Left ventricle myocardium inferior (tissue), 1 donor: ENCODE measurements at places on chromosomes 1 and 21.

- no peak overlapping the region for H3K27ac ChIP-seq
- H3K4me1 ChIP-seq = no peaks in the 10 kb centered on the region
- H3K27me3 ChIP-seq = peaks cover 23% of the 10 kb centered on the region
Measured at GRCh38 chr1:90048043-90048442, 53.1 kb downstream of the ZNF326 start.

DNA sequence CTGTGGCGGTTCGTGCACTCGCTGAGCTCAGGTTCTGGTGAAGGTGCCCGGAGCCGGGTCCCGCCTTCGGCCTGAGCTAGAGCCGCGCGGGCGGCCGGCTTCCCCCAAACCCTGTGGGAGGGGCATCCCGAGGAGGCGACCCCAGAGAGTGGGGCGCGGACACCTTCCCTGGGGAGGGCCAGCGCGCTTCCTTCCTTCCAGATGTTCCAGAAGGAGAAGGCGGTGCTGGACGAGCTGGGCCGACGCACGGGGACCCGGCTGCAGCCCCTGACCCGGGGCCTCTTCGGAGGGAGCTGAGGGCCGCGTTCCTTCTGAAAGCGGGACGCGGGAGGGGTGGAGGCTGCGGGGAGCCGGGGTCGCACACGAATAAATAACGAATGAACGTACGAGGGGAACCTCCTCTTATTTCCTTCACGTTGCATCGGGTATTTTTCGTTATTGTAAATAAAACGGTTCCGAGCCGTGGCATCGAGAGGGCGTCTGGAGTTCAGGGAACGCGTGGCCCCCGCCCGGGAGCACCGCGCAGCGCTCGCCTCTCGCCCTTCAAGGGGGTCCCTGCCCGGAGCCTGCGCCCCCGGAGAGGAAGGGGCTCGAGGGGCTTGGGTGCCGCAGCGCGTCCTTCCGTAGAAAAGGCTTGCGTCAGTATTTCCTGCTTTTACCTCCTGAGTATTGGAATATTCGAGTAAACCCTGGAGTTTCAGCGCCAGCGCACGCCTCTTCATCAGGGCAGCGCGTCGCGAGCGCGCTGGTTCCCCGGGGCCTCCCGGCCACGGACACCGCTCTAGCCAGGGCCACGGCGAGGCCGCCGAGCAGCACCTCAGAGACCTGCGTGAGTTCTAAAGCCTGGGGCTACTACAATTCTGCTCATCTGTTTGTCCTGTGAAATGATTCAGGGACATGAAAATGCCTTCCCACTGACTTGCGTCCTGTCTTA lies 11.5 kb downstream of the YBEY start:
- peak; percentile 38 for DNase-seq
- peaks cover 7% of the 10 kb centered on the region for H3K36me3 ChIP-seq
- H3K4me1 ChIP-seq = peaks cover 34% of the 10 kb centered on the region
- H3K27ac ChIP-seq = peak overlapping the region; percentile 86
- H3K27me3 ChIP-seq = peaks cover 9% of the 10 kb centered on the region

GRCh38 chr1:40372658-40373322 lies 737 bp upstream of the SMAP2 start:
- peaks cover 21% of the 10 kb centered on the region for H3K4me1 ChIP-seq
- H3K27me3 ChIP-seq = no peaks in the 10 kb centered on the region
- no peak overlapping the region for H3K27ac ChIP-seq
- H3K36me3 ChIP-seq = no peaks in the 10 kb centered on the region

- no peaks in the 10 kb centered on the region for H3K36me3 ChIP-seq
- H3K4me1 ChIP-seq = peaks cover 3% of the 10 kb centered on the region
- peak overlapping the region; percentile 39 for H3K27ac ChIP-seq
- H3K4me3 ChIP-seq = no peak overlapping the region
- no peaks in the 10 kb centered on the region for H3K27me3 ChIP-seq
Measured at GRCh38 chr1:222877854-222878253, 63.0 kb downstream of the DISP1 start.

- H3K4me1 ChIP-seq = peaks cover 21% of the 10 kb centered on the region
- DNase-seq = no peak
- H3K27me3 ChIP-seq = no peaks in the 10 kb centered on the region
Measured at GRCh38 chr1:172381946-172382345, 38.5 kb upstream of the C1orf105 start.

- no peak for DNase-seq
- H3K4me3 ChIP-seq = no peak overlapping the region
- H3K4me1 ChIP-seq = no peaks in the 10 kb centered on the region
- no peaks in the 10 kb centered on the region for H3K27me3 ChIP-seq
- H3K27ac ChIP-seq = no peak overlapping the region
Measured at GRCh38 chr1:118039170-118039569, 109.6 kb downstream of the WDR3 start.

- no peaks in the 10 kb centered on the region for H3K27me3 ChIP-seq
- peak overlapping the region; percentile 5 for H3K4me3 ChIP-seq
- H3K36me3 ChIP-seq = no peaks in the 10 kb centered on the region
- peaks cover 98% of the 10 kb centered on the region for H3K4me1 ChIP-seq
- no peak for DNase-seq
Measured at GRCh38 chr1:33363470-33363861, 42.6 kb upstream of the A3GALT2 start.

GRCh38 chr1:25640646-25641328 lies 24.2 kb downstream of the MAN1C1 start:
- peak overlapping the region; percentile 68 for H3K27ac ChIP-seq
- H3K4me3 ChIP-seq = no peak overlapping the region
- peaks cover 50% of the 10 kb centered on the region for H3K4me1 ChIP-seq
- no peaks in the 10 kb centered on the region for H3K27me3 ChIP-seq

DNA sequence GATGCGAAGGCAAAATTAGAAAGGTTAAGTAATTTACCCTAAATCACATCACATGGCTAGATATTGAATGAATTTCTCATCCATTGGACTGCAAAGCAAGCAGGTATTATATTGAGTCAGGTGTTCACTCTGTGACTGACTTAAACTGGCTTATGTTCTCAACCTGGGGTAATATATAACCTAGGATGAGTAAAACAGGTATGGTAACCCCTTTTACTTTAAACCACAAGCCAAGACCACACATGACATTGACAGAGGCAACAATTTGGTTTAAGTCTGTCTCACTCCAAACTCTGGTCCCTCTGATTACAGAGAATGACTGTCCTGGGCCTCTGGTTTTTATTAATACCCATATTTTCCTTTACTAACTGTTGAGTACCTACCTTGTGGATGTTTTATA lies 33.3 kb downstream of the MAEL start:
- peaks cover 4% of the 10 kb centered on the region for H3K27me3 ChIP-seq
- no peak overlapping the region for H3K4me3 ChIP-seq
- no peak overlapping the region for H3K27ac ChIP-seq
- H3K4me1 ChIP-seq = no peaks in the 10 kb centered on the region

- no peak overlapping the region for H3K4me3 ChIP-seq
- H3K4me1 ChIP-seq = no peaks in the 10 kb centered on the region
- H3K27me3 ChIP-seq = no peaks in the 10 kb centered on the region
- no peak for DNase-seq
- no peak overlapping the region for H3K27ac ChIP-seq
Measured at GRCh38 chr1:246372559-246372958, 134.5 kb downstream of the SMYD3 start.

GRCh38 chr1:222967466-222968240 lies 152.8 kb downstream of the DISP1 start:
- no peaks in the 10 kb centered on the region for H3K36me3 ChIP-seq
- H3K27ac ChIP-seq = no peak overlapping the region
- DNase-seq = no peak
- H3K27me3 ChIP-seq = no peaks in the 10 kb centered on the region
- H3K4me3 ChIP-seq = no peak overlapping the region

DNA sequence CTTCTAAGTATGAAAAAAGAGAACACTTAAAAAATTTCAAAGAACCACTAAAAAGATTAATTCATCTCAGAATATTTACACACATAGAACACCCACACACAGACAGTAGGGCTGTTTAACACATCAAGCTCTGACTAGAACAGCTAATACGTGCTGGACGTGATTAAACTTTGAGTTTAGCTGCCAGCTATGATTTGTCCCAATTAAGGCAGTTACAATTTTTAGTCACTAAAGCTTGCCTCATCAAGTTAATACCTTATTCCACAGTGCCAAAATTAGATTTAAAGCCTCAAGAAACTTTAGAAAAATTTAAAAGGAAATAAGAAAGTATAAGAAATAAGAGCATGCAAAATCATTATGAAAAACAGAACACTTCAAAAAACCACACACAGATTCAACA lies 18.9 kb downstream of the SLC16A1 start:
- H3K27ac ChIP-seq = peak overlapping the region; percentile 27
- peaks cover 58% of the 10 kb centered on the region for H3K4me1 ChIP-seq
- no peaks in the 10 kb centered on the region for H3K27me3 ChIP-seq
- DNase-seq = no peak
- H3K4me3 ChIP-seq = no peak overlapping the region

- H3K36me3 ChIP-seq = no peaks in the 10 kb centered on the region
- H3K4me1 ChIP-seq = peaks cover 20% of the 10 kb centered on the region
- H3K27me3 ChIP-seq = no peaks in the 10 kb centered on the region
- no peak for DNase-seq
- no peak overlapping the region for H3K27ac ChIP-seq
Measured at GRCh38 chr1:221439008-221439746, 302.7 kb downstream of the DUSP10 start.

DNA sequence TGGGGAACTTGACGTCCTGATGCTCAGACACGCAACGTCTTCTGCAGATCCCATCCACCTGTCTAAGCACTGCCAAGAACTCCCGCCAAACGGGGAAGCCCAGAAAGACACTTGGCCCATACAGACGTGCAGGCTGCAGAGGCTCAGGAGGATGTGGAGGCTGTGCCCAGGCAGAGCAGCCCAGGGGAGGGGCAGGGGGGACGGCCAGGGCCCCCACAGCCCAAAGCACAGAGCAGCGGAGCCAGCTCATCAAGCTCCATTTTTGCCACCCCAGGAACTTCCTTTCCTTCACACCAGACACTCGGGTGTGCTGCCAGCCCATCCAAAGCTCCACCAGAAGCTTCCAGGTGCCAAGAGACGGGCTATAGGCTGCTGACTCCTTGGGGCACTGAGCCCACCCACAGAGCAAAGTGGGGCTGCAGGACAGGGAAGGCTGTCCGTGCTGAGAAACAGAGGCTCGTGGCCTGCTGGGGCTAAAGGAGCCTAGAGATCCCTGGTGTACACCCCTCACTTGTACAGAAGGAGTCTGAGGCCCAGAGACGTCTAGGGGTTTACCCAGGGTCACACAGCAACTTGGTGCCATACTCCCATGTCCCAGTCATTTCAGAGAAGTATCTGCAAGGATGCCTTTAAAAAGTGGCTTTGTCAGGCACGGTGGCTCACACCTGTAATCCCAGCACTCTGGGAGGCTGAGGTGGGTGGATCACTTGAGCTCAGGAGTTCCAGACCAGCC lies 59.1 kb downstream of the ACOT7 start:
- H3K4me3 ChIP-seq = no peak overlapping the region
- H3K27ac ChIP-seq = no peak overlapping the region
- no peak for DNase-seq
- H3K36me3 ChIP-seq = peaks cover 8% of the 10 kb centered on the region
- H3K4me1 ChIP-seq = peaks cover 19% of the 10 kb centered on the region

GRCh38 chr1:96764469-96764868 lies 42.9 kb downstream of the PTBP2 start:
- no peak overlapping the region for H3K4me3 ChIP-seq
- H3K36me3 ChIP-seq = peaks cover 3% of the 10 kb centered on the region
- no peak overlapping the region for H3K27ac ChIP-seq
- H3K27me3 ChIP-seq = no peaks in the 10 kb centered on the region

DNA sequence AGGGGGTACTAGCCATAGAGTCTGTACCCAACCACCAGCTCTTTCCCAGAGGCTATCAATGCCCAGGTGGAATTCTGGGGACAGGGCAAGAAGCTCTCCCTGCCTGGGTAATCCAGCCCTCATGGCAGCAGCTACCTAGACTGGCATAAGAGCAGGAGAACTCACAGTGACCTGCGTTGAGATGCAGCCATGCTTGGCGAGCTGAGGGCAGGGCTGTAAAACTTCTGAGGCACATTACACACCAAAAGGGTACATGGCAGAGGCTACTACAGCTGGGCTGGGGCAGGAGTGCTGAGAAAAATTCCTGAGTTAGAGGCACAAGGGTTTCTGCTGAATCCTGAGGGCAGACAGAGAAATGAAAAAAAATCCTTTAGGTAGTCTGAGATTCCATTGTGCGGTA lies 927.9 kb upstream of the B3GALT2 start:
- H3K4me1 ChIP-seq = no peaks in the 10 kb centered on the region
- no peaks in the 10 kb centered on the region for H3K27me3 ChIP-seq
- H3K4me3 ChIP-seq = no peak overlapping the region
- no peaks in the 10 kb centered on the region for H3K36me3 ChIP-seq

DNA sequence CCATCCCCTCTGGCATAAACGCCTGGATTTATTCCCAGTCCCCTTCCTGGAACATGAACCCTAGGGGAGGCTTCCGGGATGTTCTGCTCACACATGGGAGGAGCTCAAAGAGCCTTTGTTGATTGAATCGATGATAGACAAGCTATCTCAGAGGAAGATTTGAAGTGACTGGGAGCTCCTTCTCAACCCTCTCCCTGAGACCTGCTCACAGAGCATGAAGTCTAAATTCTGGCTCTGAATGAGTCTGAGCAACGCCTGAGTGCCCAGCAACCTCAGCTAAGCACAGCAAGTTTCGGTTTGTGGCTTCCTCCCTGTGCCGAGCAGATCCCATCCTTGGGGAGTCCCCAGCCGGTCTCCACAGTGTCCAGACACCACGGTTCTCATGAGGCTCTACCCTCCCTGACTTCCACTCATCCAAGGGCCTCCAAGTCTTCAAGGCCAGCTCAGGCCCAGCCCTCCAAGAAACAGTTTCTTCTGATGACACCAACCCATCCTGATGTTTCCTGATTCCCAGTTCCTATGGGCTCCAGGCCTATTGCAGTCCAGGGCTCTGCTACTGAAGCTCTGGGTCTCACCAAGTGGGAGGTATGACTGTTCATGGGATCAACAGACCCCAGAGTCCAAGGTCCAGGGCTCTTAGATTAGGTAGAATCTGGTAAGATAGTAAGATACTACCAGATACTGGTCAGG lies 190.8 kb downstream of the DYRK1A start:
- H3K36me3 ChIP-seq = no peaks in the 10 kb centered on the region
- H3K27me3 ChIP-seq = no peaks in the 10 kb centered on the region
- H3K4me3 ChIP-seq = peak overlapping the region; percentile 10
- H3K27ac ChIP-seq = peak overlapping the region; percentile 55
- DNase-seq = no peak

DNA sequence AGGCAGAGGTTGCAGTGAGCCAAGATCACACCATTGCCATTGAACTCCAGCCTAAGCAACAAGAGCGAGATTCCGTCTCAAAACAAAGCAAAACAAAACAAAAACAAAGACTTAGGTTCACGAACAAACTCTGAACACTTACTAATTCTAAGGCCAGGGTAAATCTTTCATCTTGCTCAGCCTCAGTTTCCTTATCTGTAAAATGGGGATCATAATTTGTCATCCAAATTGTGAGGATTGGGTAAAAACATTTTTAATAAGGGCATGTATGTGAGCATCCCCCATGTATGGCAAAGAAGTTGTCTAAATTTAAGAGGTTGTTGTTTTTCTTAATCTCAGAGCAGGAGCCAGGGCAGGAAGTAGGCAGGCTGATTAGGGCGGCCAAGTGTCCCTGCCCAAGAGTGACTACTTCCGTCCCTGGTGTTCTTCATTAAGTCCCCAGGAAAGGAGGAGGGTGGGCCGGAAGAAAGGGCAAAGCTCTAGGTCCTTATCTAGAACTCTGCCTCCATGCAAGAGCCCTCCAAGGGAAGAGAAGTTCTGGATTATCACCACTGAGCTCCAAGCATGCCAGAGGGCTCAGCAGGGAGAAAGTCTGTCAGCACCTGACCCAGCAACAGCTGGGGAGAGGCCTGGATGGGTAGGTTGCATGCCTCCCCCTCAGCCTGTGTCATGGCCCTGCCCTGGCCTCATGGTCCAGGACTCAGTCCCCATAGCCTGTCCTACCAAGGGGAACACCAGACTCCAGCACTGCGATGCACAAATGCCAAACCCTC lies 49.9 kb upstream of the CLIC4 start:
- H3K4me1 ChIP-seq = peaks cover 63% of the 10 kb centered on the region
- H3K4me3 ChIP-seq = peak overlapping the region; percentile 10
- H3K27ac ChIP-seq = peak overlapping the region; percentile 90
- no peaks in the 10 kb centered on the region for H3K36me3 ChIP-seq
- peak; percentile 38 for DNase-seq
